ENCODE measurements at places on chromosomes 1 and 21. TPM values are rescaled to one million over a fixed set of nuclear protein-coding genes. Genes with fewer than 3 reads are reported as not detected.

Gene BRDT
- total RNA-seq: not detected

Gene LEPR
- 6.9 TPM for total RNA-seq

Gene TPTE
- not detected for total RNA-seq

DNA sequence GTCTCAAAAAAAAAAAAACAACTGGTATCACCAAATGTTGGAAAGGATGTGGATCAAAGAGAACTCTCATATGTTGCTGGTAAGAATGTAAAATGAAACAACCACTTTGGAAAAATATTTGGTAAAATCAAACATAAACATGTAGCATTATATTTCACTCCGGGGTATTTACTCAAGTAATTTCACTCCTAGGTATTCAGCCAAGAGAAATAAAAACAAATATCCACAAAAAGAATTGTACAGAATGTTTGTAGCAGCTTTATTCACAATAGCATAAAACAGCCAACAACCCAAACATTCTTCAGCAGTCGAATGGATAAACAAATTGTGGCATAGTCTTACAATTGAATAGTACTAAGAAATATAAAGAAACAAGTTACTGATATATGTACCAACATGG lies 32.4 kb upstream of the ZSWIM5 start:
- no peak for DNase-seq

DNA sequence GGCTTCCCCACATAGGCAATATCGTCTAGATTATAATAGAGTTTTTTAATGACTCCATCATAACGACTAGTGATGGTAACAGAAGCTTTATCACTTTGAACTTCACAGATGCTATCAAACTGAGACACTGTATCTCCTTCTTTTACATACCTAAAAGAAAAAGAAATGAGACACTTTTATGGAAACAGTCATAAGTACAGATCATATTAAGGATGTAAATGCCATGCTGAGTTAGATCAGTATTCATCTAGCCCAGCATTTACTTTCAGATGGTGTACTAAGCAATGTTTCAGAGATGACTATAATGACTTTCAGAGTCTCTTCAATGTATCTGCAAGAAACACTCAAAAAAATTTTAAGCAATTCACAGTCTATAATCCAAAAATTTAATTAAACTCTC lies 18.9 kb downstream of the DBT start:
- no peak for DNase-seq

Data from fibroblast of the aortic adventitia (primary cell).